Hindlimb muscle (tissue), 1 donor: ENCODE measurements at places on chromosomes 3 and 15.

- DNase-seq = no peak
Observed at GRCh38 chr15:70493787-70494516, 269.4 kb downstream of the UACA start.

DNA sequence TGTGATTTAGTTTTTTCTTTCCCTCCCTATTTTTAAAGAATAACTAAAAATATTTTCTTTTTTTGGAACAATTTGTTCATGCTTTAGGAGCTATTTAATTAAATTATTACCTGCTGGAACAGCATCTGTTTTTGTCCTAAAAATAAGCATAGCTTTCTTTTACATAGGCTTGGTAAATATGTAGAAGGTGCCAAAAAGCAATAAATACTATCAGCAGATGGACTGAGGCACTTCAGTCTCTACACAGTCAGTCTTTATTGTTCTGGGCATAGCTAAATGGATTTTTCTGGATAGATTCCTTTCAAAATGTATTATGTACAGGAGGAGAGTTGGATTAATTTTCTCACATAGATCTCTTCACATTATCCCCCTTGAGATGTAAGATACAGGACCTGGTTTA, 223.5 kb downstream of the NAALADL2 start:
- DNase-seq = no peak

DNA sequence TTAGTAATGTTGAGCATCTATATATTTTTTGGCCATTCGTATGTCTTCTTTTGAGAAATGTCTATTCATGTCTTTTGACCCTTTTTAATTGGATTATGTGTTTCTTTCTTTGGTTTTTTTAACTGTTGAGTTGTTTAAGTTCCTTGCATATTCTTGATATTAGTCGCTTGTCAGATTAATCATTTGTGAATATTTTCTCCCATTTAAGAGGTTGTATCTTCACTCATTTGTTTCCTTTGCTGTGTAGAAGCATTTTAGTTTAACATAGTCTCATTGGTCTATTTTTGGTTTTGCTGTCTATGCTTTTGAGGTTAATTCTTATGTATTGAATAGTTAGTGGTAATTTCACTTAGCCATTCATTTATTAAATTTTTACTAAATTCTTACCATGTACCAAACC, 283.8 kb downstream of the ZPLD1 start:
- no peak for DNase-seq

DNA sequence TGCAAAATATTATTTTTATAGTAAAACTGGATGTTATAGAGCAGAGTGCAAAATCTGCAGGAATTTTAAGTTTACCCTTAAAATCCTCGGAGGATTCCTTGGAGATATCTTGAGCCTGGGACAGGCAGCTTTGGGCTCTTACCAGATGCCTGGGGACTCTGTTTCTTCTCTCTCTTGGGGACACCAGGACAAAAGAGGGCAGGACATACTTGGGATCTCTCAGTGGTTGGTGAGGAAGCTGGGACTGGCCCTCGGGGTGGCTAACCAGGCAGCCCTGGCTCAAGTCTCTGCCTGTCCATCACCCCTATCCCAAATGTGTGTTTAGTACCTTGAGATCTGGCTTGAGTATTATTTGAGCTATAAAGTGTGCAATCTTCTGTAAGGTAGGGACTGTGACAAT, 38.6 kb downstream of the TKT start:
- DNase-seq = no peak

- no peak for DNase-seq
Observed at GRCh38 chr3:43874290-43874689, 183.6 kb downstream of the ABHD5 start.

GRCh38 chr3:170745211-170745718, 124.7 kb downstream of the RPL22L1 start:
- no peak for DNase-seq
